ENCODE measurements at places on chromosomes 16 and 17.

GRCh38 chr16:57970970-57971369 lies at the start of gene CNGB1:
CNGB1 (minus strand) TSS chr16:57971128; CDS start chr16:57967286, 3,842 bp downstream.
- no peak for DNase-seq

- no peak for DNase-seq
Measured at GRCh38 chr17:48596735-48597527, 3.4 kb upstream of the HOXB5 start.

- no peak for DNase-seq
Measured at GRCh38 chr16:81809567-81809966, 30.5 kb downstream of the PLCG2 start.

DNA sequence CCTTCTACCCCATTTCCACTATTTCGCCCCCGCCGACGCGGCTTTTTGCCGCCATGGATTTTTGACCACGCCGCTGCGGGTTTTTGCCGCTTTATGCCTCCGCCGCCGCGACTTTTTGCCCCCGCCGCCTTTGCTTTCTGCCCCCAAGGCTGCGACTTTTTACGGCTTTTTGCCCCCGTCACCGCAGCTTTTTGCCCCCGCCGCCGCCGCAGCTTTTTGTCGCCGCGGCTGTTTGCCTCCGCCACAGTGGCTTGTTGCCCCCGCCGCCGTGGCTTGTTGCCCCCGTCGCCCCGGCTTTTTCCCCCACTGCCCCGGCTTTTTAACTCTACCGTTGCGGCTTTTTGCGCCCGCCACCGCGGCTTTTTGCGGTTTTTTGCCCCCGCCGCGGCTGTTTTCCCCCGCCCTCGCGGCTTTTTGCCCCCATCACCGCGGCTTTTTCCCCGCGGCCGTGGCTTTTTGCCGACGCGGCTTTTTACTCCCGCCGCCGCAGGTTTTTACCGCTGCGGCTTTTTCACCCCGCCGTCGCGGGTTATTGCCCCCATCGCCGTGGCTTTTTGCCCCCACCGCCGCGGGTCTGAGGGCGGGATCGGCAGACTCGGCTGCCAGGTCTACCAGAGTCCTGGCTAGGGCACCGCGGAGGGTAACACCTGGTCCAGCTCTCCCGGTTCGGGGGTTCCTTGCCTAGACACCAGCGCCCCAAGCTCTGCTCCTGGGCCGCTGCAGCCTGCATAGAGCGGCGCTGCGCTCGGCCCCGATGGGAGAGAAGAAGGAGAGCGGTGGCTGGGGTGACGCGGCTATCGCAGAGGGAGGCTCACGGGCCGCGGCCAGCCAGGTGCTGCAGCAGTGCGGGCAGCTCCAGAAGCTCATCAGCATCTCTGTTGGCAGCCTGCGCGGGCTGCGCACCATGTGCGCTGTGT lies 562.7 kb upstream of the WSB1 start:
- no peak for DNase-seq

- no peak for DNase-seq
Measured at GRCh38 chr16:86676254-86676670, 97.9 kb downstream of the FOXL1 start.

GRCh38 chr17:5598457-5598856 lies 14.1 kb upstream of the NLRP1 start:
- no peak for DNase-seq

- no peak for DNase-seq
Measured at GRCh38 chr16:81484908-81485624, 40.5 kb downstream of the CMIP start.

GRCh38 chr16:88804552-88805339 lies 1.2 kb downstream of the CDT1 start:
- DNase-seq: no peak
